ENCODE measurements at places on chromosomes 16 and 17.
A peak's percentile ranks its signal among the peaks of the same experiment; 100 is the strongest.

DNA sequence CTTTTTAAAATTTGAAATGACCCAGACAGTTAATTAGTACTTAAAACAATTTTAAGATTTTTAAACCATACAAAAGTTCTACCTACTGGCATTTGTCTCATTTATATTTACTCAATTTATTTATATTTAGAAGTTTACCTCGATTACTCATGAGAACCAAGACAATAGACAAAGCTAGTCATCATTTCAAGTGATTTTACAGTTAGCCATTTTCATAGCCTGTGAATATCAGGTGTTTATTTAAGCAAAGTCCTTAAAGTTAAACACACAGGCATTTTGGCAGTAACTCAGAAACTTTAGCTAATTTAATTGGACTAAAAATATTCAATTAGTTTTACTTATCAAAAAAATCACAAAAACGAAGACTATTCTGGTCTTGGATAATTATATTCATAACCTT is 101.6 kb upstream of the KIF2B start:
- DNase-seq, result no peak

DNA sequence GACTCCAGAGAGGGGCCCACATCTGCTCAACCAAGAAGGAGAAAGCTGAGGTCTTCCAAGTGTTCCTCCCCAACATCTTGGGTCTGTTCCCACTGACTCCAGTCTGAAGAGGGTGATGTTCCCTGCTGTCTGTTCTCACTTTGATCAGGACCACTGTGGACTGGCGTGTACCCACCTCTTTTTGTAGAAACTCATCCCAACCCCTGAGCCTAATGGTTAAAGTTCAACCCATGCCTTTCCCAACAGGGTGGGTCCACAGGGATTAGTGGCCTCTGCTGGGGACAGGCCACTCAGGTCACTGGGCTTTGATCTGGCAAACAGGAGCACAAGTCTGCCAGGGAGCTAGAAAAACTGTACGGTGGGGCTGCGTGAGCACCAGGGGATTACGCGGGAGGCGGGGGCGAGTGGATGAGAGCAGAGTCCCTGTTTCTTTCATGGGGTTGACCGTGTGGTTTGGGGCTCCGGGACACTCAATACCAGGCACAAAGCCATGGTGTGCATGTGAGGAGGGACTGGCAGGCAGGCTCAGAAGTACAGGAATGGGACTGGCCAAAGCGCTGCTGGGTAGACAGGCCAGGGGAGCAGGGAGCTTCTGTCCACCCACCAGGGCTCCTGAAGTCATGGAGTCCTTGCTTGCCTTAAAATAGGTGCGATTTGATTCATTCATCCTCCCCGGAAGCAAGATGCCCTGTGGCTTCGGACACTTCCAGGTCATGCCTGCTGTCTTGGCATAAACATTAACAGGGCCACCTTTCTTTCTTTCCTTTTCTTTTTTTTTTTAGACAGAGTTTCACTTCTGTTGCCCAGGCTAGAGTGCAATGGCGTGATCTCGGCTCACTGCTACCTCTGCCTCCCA is at the start of gene CA5A:
Gene CA5A (minus strand): TSS at position 155 of the 856 bp plus-strand sequence. CDS start 79 bp downstream, at position 76.
- no peak for DNase-seq

DNA sequence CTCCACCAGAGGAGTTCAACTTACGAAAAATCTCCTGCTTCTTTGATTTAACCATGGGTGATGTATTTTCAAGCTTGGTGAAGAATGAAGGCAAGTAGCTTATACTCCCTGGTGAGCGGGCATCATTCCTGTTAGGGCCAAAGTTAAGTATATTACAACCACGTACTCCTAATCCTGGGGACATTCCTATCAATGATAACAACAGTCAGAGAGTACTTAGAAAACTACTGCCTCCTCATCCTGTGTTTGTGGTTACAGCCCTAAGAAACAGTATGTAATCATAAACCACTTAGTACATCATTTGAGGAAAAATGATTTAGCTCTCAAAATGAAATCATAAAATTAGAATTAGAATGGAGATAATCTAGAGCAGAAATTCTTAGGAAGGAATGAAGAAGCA is 47.3 kb downstream of the TTC19 start:
- DNase-seq, result no peak

- DNase-seq, result peak; percentile 57
Observed at GRCh38 chr16:68902003-68902968, 59.0 kb downstream of the TANGO6 start.

DNA sequence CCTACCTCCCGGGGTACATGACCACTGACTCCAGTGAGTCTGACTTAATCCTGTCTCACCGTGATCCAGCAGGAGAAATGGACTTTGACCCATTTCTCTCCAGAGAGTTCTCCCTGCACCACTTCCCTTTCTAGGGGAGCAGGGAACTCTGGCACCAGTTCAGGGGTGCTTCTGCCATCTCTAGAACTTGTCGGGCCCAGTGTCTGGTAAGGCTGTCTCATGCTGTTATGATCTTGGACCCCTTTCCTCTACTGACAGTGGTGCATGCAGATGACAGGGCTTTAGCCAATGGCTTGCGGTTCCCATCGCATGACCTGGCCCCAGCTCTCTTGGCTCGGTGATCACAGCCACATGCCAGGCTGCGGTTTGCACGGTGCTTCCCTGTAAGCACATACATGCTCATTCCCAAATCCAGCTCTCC is 62.0 kb downstream of the SLC39A11 start:
- DNase-seq, result no peak

DNA sequence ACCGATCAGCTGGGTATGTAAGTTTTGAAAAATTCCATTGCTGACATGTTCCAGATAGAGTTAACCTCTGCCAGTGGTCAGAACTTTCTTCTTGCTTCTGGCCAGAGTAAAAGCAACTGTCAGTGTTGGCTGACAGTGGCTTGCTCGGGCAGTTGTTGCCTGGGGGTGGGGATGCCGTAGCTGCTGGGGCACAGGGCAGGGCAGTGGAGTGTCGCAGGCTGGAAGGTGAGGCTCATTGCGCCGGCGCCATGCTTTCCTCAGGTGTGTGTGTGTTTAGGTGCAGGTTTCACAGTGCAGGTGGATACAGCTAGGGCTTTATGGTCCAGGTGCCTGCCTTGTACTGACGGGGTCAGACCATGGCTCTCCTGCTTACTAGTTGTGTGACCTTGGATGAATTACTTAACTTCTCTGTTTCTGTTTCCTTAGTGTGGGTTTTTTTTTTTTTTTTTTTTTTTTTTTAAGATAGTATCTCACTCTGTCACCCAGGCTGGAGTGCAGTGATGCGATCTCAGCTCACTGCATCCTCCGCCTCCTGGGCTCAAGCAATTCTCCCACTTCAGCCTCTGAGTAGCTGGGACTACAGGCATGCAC is 156.4 kb downstream of the SNX29 start:
- DNase-seq, result no peak

GRCh38 chr17:49696233-49696761 is 11.5 kb downstream of the SLC35B1 start:
- peak; percentile 80 for DNase-seq

DNA sequence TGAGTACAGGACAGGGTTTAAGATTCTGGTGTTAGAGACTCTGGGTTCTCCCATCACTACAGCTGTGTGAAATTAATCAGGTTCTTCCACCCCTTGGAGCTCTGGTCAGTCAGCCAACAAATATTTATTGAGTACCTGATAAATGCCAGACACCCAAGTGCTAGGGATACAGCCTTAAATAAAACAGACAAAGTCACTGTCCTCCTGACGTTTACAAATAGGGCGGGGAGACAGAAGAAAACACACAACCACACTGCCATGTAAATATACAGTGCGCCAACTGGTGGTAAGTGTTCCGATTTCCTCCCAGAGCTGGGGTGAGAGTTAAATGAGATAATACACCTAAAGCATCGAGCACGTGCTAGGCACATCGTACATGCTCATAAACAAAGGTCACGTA is 121.0 kb downstream of the COPRS start:
- no peak for DNase-seq

Measured in NB4 (cell line).